ENCODE measurements at places on chromosomes 3 and 15.

GRCh38 chr3:139916271-139916670 lies 18.7 kb upstream of the CLSTN2 start:
- no peak for DNase-seq

DNA sequence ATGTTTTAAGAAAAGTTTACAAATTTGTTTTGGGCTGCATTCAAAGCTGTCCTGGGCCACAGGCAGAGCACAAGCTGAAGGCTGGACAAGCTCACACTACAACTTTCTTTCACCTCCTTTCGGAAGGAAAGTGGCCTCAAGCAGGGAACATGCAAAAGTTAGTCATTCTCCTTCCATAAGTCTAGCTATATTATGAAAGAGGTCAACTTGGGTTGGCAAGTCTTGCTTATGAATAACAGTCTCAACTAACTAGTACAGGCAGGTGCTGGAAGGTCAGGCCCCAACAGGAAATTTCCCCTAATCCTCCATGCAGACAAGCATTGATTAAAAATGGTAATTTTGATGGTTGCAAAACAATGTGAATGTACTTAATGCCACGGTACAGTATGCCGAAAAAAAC lies 69.4 kb downstream of the OSBPL10 start:
- DNase-seq, result peak; percentile 53

- no peak for DNase-seq
Observed at GRCh38 chr3:105965384-105965783, 96.6 kb upstream of the CBLB start.

DNA sequence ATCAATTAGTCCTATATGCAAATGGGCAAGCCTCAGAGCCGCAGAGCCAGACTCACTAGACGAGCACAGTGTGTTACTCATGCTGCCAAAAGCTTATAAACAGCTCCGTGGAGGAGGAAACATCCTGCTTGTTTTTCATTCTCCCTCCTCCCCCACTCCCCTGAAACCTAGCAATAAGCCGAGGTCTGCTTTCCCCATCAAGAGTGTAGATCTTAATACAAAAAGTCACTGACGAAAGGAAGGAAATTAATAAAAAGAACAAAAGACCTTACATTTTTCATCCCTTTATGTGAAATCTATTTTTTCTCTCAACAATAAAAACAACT lies 88.5 kb downstream of the XXYLT1 start:
- peak; percentile 89 for DNase-seq

DNA sequence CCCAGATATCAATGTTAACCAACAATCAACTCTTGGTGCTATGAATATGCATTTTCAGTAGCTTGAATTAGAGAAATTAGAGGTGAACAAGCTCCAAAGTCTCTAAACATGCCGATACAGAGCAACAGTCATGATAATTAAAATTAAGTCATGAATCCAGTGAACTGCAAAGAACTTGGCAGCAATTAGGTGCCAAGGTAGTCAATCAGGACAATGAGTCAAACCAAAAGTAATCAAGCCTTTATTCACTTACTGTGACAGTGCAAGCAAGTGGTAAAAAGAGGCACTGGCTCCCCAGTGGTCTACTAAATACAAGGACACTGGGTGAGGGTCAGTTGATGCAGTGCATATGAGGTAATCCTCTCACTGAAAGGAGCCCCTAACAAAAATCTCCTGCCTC lies 1.8 kb downstream of the ZNF770 start:
- no peak for DNase-seq

DNA sequence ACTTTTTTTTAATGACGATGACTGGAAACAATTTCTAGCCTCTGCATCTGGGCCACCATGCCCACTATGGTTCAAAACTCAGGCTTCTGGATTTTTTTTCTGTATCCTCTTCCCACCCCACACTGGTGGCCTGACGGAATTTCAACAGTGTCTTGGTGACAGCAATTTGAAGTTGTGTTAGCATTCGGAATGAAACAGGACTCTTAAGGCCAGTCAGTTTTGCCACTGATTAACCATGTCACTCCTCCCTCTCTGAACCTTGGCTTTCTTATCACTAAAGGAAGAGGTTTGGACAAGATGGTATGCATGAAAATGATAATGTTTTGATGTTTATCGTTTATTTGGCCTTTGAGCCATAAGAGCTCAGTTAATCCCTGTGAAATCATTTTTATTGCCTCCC lies 41.6 kb upstream of the BDH1 start:
- no peak for DNase-seq

- no peak for DNase-seq
Observed at GRCh38 chr3:56593455-56594158, 36.6 kb downstream of the CCDC66 start.

- no peak for DNase-seq
Observed at GRCh38 chr3:16410659-16411058, 102.8 kb downstream of the RFTN1 start.

DNA sequence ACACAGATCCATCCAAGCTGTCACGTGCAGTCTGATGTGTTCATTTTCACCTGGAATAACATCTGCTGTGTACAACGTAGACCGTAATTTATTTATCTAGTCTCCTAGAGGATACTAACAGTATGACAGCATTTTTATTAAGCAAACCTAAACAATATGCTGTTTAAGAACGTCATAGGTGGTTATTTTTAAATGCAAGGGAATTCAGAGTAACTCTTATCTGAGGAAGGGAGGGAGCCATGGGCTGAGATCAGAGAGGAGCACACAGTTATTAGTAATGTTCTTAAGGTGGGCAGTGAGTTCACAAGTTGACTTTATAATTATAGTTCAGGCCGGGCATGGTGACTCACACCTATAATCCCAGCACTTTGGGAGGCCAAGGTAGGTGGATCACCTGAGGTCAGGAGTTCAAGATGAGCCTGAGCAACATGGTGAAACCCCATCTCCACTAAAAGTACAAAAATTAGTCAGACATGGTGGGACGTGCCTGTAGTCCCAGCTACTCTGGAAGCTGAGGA lies 193.6 kb downstream of the UACA start:
- DNase-seq, result peak; percentile 84

DNA sequence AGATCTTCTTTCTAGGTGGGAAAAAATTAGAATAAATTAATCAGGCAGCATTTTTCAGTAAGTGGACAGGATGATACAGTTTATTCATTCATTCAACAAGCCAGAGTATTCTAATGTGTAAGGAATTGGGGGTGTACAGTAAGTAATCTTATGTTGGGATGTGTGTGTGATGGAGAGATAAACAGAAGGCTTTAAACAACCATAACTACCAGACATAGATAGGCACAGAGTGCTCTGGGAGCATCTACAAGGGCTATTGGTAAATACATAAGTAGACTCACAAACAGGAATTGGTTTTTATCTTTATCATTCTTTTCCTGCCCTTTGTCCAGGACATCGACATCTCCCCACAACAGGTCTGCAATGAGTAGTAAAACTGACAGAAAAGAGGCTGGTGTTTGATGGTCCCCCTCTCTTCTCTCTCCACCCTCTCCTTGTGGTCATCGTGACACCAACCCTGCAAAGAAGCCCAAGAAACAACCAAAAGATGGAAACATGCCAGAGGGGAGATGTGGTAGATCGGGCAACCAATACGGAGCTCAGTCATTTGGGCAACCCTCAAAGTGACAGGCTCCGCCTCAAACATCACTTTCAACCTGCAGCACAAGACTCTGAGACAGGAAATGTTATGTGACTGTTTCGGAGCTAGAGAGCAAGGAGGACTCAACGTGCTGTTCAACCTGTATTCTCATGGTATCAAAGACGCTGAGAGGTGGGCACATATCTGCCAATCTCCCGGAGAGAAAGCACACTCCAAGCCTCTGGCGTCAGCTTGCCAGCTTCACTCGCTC lies 28.7 kb upstream of the B3GNT5 start:
- DNase-seq, result no peak

DNA sequence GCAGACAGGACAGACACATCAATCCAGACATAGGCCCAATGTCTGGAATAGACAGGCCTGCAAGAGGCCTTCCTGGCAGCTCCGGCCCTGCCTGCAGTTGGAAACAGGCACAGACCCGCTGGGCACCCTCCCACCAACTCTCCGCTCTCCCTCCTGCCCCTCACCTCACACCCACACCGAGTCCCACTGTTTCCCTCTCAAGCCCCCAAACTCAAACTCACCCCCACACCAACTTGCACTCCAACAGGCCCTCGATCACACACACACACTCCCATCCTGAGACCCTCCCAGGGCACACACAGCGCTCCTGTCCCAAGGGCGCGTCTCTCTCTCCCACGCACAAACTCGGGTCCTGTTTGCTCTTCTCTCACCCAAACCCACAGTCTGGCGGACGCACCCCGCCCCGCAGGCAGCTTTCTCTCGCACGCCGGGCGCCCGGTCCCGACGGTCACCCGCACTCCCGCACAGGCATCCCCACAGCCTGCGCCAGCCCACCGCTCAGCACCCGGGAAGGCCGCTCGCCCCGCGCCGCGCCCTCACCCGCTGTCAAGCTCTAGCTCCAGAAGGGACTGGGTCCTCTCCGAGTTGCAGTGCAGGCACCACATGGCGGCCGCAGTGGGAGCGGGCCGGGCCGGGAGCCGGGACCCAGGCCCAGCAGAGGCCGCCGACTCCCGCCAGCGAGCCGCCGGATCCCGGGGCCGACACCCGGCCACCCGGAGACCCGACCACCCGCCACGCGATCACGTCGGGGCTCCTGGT lies 106.2 kb downstream of the IQSEC1 start:
- DNase-seq, result no peak

GRCh38 chr3:190892395-190892902 lies 30.0 kb upstream of the GMNC start:
- DNase-seq, result no peak

- peak; percentile 61 for DNase-seq
Observed at GRCh38 chr3:32175607-32176197, 62.8 kb upstream of the CMTM8 start.

- peak; percentile 52 for DNase-seq
Observed at GRCh38 chr3:183762304-183762703, 63.1 kb downstream of the MAP6D1 start.

- DNase-seq, result no peak
Observed at GRCh38 chr3:15180042-15180611, 25.9 kb upstream of the CAPN7 start.

GRCh38 chr15:95429345-95429744 lies 901.2 kb upstream of the NR2F2 start:
- DNase-seq, result peak; percentile 83

- DNase-seq, result no peak
Observed at GRCh38 chr3:13714251-13714916, 165.5 kb downstream of the FBLN2 start.

Measured in amniotic epithelial cell (primary cell).